ENCODE measurements at places on chromosomes 4 and X.

DNA sequence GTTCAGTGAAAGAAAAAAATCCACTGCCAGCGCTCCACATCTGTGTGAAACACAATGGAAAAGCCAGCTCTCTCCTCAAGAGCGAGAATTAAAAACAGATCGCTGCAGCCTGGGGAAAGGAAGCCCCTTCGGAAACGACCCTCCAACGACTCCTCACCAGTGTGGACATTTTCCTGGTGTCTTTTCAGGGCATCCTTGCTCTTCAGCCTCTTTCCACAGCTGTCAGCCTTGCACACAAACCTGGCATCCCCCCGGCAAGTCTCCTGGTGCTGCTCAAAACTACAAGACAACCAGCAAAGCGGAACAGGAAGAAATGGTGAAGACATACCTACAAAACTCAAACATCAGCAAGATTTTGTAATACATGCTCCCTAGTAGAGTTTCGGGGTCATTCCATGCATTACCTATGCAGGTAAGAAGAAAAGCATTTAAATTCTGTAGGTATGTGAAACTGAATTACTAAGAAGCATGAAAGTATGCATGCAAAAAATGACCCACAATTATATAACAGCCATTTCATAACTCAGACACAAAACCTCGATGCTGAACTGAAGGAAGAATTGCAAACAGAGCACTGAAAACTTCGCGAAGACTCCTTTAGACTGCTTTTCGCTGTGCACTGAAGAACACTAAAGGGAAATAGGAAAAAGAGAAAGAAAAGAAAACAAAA, 106.1 kb downstream of the PRDM5 start:
- DNase-seq, result no peak

DNA sequence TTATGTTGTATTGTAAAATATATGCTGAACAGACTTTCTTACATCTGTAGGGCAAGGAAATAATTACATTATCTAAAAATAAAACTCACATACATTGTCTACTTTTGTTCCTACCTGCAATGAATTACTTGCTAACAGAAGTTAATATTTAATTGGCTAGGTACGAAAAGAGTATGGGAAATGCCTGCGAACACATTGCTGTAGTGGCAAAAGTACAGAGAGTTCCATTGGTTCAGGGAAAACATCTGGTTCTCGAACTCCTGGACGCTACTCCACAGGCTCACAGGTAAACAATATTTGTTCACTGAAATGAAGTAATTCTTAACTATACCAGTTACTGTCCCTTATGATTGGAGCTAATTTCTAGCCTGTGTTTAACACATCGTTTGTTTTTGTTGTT, 837.4 kb downstream of the ADGRL3 start:
- no peak for DNase-seq

DNA sequence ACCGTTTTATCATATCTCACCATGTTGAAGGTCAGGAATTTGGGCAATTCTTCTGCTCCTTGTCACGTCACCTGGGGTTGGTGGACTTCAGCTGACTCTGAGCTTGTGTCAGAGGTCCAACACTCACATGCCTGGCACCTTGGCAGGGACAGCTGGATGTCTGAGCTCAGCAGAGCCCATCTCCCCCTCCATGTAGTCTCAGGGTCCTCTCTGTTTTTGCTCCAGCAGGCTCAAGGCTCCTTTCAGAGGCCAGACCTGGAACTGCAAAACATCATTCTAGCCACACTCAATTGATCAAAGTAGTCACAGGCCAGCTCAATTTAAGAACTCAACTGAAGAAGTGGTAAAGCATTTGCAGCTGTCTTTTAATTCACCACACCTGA, 45.4 kb downstream of the EDNRA start:
- DNase-seq, result no peak

DNA sequence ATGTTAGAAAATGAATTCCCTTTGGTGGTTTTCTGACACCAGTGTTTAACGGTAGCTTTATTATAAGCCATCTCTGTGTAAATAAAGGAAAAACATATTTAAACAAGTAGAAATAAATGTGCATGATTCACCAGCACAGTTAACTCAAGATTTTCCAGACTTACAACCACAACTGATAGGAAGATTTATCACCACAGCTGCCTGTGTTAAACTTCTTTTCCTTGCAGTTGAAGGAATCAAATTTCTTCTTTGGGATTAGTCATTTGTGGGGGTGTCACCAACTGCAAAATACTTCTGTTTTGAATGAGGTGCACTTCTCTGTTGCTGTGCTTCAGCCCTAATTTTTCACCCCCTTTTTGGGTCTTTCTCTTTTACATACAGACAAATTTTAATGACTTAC, 128.1 kb upstream of the STK26 start:
- no peak for DNase-seq

Measured in NCI-H774 (cell line).